CD14-positive monocyte (primary cell): ENCODE measurements at places on chromosomes 1 and 21.
A peak's percentile ranks its signal among the peaks of the same experiment; 100 is the strongest.

- DNase-seq, result no peak
Measured at GRCh38 chr1:201880928-201881571, 7.6 kb upstream of the SHISA4 start.

DNA sequence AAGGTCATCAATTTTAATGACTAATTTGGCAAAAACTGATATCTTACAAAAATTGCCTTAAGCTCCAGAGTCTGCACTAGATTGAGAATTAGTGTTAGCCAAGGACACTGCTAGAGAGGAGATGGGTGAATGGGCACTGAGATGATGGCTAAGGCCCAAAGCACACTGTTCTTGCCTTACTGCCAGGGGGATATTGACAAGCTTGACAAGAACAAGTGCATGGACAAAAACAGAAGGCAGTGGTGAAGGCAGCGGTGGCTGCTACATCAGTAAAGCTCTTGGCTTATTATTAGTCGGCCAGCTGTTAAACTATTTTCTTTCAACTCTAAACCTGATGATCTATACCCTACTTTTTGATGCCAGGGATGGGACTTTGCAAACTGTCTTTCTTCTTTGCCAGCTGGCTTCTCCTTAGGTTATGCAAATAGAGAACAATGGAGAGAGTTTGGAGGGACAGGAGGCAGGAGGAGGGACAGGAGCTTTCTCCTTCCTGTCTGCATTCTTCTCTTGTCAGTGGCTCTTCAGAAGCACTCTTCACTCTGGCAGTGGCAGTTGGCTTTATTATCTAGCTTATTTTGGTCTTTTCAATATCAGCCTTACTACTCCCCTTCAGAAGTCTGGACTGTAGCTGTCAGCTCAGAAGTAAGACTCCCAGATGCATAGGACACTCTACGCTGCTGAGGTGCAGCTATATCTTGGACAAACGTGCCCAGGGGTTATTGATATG, 853.5 kb upstream of the TMPRSS15 start:
- DNase-seq, result no peak

DNA sequence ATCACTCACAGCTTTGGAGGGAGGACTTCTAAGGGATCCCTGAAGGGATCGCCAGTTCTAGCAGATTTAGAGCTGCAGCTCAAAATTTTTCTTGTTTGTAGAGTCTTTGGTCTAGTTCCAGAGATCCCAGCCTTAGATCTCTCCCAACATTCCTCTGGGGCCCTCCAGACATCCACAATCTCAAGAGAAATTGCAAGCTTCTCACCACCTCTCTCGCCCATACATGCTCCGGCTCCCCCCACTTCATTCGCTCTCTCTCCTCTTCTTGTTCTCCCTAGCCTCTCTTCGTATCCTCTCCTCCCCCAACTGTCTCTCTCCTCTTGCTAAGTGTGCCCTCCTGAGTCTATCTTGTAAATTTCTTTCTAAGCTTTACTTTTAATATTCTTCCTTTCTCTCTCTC, 15.1 kb upstream of the TUT4 start:
- DNase-seq, result no peak

DNA sequence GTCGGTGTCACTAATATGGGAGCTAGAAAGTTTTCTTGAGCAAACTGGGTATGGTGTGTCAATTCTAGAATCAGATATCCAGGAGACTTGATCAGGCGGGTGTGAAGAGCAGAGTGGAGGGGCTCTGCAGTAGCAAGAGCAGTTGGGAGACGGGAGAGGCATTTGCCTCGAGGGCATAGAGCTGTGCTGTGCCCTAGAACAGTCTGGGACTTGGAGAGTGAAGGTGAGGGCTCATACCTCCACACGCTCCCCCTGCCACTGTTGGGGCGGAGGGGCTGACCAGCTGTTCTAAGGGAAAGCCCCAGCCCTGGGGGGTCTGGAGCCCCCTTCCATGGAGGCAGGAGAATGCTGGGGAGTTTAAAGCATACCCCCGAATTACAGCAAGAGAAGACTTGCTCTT, 33.8 kb downstream of the SIM2 start:
- no peak for DNase-seq

DNA sequence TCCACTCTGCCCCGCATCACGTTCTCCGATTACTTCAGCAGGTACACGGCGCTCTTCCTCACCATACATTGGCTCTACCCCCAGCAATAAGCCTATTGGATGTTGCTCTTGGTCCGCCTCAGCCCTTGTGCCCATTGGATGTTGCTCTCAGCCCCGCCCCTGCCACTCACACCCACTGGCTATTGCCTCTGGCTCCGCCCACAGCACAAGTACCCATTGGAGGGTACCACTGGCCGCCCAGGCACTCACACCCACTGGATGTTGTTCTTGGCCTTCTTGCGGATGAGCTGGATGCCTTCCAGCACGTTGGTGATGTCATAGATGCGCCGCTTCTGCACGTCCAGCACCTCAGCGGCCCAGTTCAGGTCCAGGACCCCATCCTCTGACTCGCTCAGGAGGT, 9.4 kb downstream of the E2F2 start:
- no peak for DNase-seq

DNA sequence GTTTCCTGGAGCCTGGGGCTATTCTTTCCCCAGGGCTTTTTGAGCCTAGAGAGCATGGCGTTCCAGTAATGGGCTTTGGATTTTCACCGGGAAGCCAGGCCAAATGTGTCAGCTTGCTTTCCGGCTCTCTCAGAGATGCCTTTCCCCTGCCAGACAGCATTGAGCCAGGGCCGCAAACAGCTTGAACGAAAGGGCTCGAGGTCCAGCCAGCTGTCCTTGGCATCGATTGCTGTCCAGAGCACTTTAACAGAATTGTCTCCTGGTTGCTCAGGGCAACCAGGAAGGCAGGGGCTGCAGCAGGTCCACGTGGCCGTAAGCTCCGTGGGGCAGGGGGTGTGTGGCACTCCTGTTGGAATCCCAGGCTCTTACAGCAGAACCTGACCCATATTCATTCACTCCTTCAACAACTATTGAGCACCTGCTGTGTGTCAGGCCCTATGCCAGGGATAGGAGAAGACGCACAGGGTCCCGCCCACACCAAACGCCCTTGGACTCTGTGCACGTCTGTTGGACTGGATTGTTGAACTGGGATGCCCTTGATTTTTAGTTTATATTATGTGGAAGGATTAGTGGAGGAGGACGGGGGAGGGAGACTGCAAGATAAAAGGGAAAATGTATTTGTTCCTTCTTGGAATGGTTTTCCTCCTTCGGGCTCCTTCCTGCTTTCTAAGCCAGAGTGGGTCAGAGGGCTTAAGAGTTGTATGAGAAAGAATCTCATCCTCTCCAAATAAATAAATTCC, 38.7 kb upstream of the EFHD2 start:
- no peak for DNase-seq

DNA sequence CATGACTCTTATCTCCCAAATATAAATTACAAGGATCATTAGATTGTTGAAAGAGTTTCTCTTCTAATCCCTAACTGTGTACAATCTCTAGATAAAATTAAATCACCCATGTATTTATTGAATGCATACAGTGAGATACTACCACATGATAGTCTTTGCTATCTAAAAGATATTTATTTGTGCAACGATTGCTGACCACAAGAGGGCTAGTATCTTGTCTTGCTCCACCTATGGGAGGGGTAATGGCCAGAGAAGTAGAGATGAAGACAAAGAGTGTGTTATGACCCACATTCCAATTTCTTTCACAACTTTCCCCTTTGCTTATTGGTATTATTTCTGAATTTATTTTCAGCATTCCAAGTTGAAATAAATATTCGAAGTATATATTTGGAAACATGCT, 13.7 kb downstream of the PYHIN1 start:
- DNase-seq, result no peak

DNA sequence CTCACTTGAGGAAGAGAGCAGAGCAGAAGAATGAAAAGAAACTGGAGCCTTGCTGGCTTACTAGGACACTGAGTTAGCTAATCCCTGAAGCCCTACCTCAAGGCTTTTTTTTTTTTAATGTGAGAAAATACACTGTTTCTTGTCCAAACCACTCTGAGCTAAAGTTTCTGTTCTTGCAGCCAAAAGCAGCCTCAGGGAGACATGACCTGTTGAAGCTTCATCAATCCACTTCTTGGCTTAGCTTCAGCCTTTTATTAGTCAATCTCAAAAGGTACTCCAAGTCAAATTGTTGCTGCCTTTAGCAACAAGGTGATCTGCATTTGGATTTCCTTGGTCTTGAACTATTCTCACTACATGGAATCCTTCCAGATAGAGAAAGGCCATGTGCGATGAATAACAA, 33.7 kb downstream of the CCDC185 start:
- no peak for DNase-seq

DNA sequence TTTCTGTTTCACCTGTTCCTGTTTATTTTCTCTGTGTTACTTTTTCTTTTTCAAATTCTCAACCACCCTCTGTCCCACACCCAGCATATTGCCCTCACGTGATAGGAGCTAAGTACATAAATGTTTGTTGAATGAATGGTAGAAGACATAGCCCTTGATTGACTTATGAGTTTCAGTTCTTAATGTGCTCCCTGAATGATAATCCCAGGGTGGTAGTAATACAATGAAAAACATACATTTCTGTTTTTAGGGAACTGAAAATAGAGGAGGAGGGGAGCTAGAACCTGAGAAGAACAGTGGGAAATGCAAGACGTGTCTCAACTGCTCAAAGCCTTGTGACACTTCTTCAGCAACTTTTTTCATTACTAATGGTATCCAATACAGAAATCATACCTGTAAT, 147.1 kb downstream of the SPATA46 start:
- DNase-seq, result peak; percentile 63

- no peak for DNase-seq
Measured at GRCh38 chr1:91745640-91746373, 140.1 kb downstream of the TGFBR3 start.

DNA sequence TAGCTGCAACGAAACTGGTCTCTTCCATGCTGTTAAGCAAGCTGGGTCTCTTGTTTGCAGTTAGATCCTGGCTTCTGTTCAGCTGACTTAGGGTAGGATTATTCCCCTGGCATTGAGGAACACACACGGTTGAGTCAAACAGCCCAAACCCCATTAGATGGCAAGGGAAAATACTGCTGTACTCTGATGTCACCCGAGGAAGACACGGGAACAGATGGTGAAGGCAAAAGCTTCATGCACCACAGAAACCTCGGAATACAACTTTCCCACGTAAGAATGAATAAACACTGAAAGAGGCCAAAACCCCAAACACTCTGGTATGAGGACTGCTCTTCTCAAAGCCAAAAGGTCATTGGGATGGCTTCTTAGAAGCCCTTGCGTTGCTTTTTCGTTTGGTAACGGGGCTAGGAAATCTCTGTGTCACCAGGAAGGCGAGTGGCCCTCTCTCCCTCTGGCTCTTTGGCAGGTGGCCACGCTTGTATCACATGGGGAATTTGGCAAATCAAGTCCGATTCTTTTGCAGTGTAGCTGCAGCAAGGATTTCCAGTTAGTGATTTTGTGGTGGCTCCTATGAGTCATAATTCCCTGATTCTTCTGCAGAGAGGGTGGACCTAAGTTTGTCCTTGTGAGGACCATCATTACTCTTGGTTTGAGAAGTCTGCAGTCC, 16.7 kb upstream of the LYST start:
- DNase-seq, result peak; percentile 87

DNA sequence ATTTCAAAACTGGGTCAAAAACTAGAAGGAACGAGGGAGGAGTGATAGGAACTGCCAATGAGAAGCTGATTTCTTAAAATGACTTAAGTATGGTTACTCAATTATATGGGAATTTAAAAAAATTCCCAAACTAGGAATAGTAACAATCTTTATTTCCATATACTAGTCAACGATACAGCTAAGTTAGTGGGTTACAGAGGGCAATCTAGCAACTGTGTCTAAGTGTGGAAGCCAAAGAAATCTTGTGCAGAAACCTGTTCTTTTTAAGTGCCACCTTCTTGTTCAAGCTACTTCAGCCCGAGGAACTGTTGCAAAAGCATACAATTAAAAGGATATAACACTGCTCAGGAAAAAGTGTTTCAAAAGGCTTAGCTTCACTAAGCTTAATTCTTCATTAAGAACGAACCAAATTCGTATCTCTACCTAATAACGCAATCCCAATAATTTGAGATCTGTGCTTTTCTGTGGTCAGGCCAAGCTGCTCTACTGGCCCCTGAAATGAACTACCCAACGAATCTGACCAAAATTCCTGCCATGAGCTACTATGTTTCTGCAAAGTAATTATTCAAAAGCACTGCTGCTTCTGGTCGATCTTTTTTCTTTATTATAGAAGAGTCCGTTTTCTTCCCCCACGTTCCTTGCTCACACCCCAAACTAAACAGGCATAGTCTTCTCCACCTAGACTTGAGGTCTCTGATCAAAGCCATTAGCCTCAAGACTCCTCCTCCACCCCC, 1.8 kb downstream of the USP24 start:
- no peak for DNase-seq

GRCh38 chr1:153928791-153929341, 6.1 kb upstream of the GATAD2B start:
- DNase-seq, result peak; percentile 2

- DNase-seq, result no peak
Measured at GRCh38 chr1:15056515-15057285, 96.8 kb upstream of the TMEM51 start.

DNA sequence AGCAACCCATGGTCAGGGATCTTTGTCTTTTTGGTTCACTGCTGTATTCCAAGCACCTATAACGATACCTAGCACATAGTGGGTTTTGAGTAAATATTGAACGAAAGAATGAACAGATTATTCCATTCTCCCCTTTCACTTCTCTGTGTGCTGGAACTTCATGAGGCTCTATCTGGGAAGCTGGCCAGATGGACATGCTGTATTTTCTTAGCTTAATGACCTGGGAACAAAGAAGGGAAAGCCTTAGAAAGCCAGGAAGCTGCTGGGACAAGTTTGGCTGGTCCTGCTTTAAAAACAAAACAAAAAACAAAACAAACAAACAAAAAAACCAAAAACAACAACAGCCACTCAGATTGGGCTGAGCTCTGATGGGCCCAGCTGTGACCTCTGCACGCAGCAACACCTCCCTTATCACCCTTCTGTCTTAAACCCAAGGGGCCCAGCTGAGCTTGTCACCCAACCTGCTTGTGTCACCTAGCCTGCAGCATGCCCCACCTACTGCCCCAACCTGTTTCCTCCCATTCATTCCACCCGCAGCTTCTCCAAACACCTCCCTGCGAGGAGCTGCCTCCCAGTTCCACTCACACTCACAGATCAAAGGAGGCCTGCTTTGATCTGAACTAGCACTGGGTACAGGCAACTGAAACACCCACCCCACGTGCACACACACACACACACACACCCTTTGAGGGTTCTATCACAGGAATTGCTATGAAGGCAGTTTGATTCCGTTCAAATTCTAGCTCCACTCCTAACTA, 37.1 kb downstream of the SLC30A1 start:
- DNase-seq, result no peak

DNA sequence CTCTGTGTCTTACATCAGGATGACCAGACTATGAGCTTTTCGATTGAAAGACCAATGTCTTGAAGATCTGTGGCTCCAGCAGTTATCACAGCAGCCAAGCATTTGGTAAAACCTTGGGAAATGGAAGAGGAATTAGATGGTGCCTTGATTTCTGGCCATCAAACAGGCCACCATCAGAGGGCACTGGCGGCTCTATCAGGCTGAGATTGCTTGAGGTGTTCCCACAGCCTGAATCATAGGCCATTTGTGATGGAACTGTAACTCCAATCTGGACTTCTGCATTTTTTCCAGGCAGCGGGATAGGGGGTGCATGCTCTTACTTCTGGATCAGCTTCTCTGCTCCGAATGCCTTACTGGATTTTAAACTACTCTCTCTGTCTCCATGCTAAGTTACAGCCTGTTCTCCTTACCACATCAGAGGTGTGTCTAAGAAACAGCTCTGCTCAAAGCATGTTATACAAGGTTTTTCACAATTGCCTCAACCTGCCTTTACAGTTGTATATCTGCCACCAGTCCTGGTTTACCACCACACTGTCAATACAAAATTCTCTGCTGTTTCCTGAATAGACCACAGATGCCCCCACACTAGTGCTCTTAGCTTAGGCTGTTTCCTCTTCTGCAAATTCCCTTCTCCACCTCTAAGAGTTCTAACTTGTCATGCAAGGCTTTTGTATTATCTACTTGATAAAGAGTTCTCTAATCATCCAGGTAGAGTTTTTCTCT, 180.9 kb downstream of the PTGER3 start:
- peak; percentile 12 for DNase-seq
